ENCODE measurements at places on chromosomes 4 and X. TPM values are rescaled to one million over a fixed set of nuclear protein-coding genes. Genes with fewer than 3 reads are reported as not detected.

GABRB1 gene
- polyA plus RNA-seq = not detected

KDR gene
- 36.5 TPM for polyA plus RNA-seq

NPNT gene
- 151 TPM for polyA plus RNA-seq

MEPE gene
- not detected for polyA plus RNA-seq

SLC39A8 gene
- 2.1 TPM for polyA plus RNA-seq

NXT2 gene
- polyA plus RNA-seq = 5.8 TPM

EFHC2 gene
- polyA plus RNA-seq = 0.08 TPM

CDKL2 gene
- polyA plus RNA-seq = 0.14 TPM

SSX2 gene
- polyA plus RNA-seq = not detected

MAEA gene
- 39.5 TPM for polyA plus RNA-seq

NHSL2 gene
- 6.7 TPM for polyA plus RNA-seq

NPY2R gene
- 0.08 TPM for polyA plus RNA-seq

GABRG1 gene
- polyA plus RNA-seq = not detected

CD38 gene
- 0.94 TPM for polyA plus RNA-seq

VCX2 gene
- not detected for polyA plus RNA-seq

RAB9B gene
- polyA plus RNA-seq = 35.1 TPM

- no peak for DNase-seq
Measured at GRCh38 chr4:120526033-120526432, 396.5 kb downstream of the PRDM5 start.

DNA sequence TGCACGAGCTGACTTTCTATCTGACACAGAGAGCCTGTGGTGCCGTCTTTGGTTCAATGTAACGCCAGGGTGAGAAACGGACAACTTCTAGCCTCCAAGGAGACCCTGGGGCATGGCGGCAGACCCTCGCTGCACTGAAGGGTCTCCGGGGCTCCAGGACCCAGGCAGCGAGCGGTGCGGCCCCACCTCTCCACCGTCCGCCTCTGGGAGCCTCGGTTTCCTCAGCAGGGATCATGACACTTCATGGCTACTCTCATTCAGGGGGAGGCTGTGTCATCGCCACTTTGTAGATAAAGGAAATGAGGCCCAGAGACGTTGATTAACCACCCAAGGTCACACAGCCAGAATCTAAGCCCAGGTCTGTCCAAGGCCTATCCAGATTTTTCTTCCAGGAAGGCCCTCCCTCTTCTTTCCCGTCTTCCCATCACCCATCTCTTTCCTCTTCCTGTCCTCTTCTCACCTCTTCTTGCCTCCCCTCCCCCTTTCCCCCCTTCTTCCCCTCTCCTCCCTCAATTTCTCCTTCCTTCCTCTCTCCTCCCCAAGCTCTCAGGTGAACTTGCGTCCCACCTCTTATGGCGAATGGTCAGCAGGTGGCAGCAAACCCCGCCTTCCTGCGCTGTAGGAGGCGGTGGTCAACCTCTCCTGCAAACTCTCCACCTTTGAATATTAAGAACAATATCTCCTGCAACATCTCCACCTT, 69.3 kb upstream of the HMX1 start:
- DNase-seq = no peak

- DNase-seq = no peak
Measured at GRCh38 chr4:70443329-70443728, 28.7 kb upstream of the MUC7 start.

DNA sequence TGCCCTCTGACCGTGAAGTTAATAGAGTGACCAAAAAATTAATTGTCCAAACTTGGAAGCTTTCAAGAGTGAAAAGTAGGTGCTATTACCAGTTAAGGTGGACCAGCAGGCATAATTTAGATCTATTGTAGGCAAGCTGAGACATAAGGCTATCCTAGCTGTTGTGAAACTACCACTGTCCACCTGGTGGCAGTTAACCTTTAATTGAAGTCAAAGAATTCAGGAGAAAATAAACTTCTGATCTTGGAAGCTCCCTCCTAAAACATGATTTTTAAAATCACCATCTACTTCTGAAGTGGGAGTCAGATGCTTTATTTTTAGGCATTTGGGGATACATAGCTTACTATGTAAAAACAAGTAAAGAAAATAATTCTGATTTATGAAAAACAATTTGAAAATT, 636.3 kb upstream of the HTR2C start:
- DNase-seq = no peak

DNA sequence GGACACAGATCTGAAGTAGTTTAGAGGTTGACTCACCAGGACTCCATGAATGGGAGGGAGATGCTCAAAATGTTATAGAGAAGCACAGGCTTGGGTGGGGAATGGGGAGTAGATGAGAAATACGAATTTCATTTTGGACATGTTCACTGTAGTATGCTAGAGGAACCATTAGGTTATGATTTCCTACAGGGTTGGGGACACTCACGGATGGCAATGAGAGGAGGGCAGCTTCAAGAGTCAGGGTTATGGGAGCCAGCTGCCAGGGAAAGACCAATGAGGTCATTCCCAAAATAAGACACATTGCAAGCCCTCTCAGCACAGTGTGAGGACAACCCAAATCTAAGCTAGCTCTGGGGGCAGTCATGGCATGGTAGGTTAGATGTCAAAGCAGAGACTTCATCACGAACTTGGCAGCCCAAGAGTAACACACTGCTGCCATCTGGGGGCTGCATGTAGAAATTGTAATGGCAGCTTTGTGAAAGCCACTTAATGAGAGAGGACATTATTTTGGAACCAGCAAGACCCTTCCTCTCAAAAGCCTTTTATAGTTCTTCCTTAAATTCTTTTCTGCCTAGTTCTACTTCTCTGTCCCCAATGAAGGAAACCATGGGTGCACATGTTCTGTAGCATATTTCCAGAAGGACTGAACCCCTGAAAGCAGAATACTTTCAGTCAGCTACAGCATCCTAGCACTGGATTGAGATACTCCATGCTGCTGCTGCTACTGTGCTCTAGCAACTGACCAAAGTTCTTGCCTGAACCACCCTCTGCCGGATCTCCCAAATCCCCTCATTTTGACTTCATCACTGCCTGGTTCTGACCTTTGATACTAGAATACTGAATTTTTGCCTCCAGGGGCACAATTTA, 16.2 kb upstream of the ZCCHC12 start:
- DNase-seq = no peak

- no peak for DNase-seq
Measured at GRCh38 chr4:60656171-60656570, 544.0 kb upstream of the ADGRL3 start.

DNA sequence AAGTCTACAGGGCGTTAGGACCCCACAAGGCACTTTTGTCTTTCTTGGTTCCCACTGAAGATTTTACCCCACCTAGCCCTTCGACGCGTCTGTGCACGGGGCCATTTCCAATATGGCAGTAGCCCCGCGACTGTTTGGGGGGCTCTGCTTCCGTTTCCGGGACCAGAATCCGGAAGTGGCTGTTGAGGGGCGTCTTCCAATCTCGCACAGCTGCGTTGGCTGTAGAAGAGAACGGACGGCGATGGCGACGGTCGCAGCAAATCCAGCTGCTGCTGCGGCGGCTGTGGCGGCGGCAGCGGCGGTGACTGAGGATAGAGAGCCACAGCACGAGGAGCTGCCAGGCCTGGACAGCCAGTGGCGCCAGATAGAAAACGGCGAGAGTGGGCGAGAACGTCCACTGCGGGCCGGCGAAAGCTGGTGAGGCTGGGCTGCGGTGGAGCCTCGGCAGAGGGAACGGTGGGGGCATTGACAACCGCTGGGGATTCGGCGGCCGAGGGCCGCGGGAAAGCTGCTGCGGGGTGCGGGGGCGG, at the start of gene USP11:
Gene USP11 (plus strand): TSS at position 207 of the 530 bp plus-strand sequence. CDS start 35 bp downstream, at position 242.
- no peak for DNase-seq

- DNase-seq = no peak
Measured at GRCh38 chrX:36334572-36334971, 415.0 kb downstream of the CFAP47 start.

DNA sequence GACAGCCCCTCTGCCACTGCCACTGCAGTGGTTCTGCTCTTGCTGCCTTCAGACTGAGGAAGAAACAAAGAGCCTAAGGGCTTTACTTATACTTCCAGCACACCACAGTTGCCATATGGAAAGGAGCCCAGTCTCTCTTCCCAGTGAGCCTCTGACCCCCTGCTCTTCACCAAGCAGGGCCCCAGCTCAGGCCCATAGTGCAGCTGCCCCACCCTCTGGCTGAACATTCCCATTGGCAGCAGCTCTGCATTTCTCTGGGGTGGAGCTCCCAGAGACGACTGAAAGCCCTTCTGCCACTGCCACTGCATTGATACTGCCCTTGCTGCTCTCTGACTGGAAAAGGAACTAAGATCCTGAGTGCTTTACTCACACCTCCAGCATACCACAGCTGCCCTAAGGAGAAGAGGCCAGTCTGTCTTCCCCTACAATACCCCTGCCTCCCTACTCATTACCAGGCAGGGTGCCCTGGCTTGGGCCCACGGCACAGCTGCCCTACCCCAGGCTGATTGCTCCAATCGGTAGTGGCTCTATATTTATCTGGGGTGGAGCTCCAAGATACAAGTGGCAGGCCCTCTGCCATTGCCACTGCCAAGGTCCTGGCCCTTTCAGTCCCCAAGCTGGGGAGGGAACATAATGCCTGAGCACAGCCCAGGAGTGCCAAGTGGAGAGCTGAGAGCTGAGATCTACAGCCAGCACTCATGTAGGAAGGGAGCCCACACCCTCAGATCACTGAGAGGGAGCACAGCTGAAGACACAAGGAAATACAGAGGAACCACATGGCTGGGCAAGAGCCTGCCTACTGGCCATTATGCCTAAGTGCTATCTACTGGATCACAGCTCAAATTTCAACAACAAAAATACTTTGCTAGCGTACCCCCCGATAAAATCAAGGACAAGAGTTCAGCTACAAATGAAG, 36.0 kb downstream of the AWAT2 start:
- no peak for DNase-seq

- DNase-seq = no peak
Measured at GRCh38 chr4:6308899-6309643, 39.4 kb downstream of the WFS1 start.

GRCh38 chr4:113285501-113285900, 236.0 kb downstream of the ANK2 start:
- no peak for DNase-seq

DNA sequence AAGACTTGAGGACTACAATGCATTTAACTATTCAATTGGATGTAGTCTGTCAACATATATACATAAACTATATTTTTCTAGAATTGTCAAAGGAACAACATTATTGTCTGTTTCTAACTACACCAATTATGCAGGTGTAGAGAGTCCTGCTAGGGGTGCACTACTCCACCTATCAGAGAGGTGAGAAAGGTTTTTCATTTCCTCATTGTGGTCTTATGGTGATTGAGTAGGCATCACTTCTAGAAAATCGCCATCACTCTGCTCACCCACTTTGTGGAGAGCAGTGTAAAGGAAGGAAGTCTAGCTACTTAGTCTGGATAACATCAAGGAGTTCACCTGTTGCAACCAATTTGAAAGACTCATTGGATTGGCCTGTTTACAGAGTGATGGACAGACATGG, 4.4 kb upstream of the ADH1C start:
- DNase-seq = no peak

DNA sequence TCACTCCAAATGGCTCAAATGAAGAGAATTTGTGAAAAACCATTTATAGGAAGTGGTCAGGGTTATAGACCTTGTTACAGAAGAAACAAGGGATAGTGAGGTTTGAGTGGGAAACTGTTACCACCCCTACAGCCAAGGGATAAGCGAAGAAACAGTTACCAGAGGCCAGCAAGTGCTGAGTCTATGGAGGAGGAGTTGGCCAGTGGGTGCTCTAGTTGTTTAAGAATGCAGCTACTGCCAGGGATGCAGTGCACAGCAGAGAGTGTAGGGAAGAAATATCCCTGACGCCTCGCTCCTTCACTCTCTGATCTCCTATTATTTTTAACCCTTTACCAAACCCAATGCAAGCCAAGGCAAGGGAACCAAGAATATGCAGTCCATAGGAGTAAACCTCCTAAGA, 15.2 kb upstream of the SYTL4 start:
- DNase-seq = no peak

DNA sequence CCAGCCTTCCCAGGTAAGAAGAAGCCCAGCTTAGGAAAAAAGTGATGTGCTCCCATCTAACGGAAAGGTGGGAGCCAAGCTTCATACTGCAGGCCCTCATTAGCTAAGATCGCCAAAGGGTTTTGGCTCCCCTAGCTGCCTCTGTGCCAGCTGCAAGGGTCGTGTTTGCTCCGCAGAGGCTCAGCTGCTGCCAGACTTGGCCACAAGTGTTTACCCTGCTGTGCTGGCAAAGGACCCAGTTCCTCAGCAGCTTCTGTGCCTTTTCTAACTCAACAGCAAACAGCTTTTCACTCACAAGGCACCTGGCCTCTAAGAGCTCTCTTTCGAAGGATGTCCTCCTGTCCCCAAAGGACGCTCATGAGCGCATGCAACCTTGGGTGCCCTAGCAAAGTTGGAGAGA, 12.2 kb upstream of the VMA21 start:
- DNase-seq = no peak

GRCh38 chrX:135087867-135088266, 32.5 kb downstream of the ETDB start:
- DNase-seq = no peak

- no peak for DNase-seq
Measured at GRCh38 chr4:3254302-3255131, 5.6 kb downstream of the MSANTD1 start.

DNA sequence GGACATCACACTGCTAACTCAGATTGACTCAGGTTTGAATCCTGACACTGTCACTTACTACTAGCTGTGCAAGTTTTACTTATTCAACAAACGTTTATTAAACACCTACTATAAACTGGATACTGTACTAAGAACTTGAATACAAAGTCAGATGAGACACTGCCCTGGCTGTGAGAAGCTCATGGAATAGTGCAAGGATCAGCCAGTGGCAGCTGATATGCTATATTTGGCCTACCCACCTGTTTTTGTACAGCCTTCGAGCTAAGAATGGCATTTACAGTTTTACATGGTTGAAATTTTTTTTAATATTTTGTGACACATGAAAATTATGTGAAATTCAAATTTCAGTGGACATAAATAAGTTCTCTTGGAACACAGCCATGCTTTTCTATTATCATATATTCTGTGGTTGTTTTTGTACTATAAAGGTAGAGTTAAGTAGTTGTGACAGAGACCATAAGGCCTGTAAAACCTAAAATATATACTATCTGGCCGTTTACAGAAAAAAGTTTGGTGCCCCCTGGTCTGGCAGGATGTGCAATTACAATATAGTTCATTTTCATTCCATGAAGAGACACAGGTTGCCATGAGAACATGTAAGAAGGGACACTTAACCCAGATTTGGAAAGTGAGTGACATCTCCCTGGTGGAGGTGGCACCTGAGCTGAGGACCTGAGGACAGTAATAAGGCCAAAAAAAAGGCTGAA, 3.4 kb upstream of the SEC24D start:
- no peak for DNase-seq

- DNase-seq = no peak
Measured at GRCh38 chrX:68533656-68534055, 34.8 kb downstream of the YIPF6 start.

- no peak for DNase-seq
Measured at GRCh38 chr4:94342694-94343093, at the start of gene HPGDS. Gene HPGDS (minus strand): TSS chr4:94342836. CDS start chr4:94334629, 8,207 bp downstream.

- no peak for DNase-seq
Measured at GRCh38 chr4:18529482-18529881, 507.9 kb upstream of the LCORL start.

DNA sequence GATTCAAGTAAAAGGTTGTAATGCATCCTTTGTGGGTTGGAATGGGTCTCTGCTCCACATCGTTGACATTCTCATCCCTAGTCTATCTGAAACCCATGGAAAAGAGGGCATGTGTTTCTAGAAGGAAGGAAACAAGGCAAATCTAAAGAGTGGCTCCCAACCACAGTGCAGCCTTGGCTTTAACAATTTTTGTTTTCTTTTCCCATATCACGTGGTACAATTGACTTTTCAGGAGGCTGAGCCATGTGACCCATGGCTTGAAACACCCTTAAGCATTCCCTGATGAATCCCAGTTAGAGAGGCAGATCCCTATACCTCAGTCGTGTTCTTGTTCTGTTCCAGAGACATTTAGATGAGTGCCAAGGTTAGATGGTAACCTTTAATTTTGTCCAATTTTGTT, 12.8 kb downstream of the DCUN1D4 start:
- no peak for DNase-seq
